ENCODE measurements at places on chromosomes 2 and 18.

DNA sequence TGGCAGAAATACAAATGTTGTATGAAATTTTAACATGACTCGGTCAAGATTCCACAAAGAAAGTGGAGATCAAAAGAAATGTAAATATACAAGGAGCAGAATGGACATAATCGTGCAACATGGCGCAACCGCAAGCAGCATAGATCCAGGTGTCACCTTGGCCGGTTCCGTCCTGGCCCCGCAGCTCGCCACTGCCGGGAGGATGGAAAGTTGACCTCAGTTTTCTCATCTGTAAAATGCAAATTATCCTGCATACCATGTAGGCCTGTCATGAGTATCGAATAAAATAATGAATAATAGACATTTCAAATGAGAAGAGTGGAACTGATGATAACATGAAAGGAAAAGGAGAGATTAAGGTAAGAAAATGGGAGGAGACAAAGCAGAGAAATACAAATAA is 427.3 kb upstream of the SMIM21 start:
- DNase-seq: no peak

DNA sequence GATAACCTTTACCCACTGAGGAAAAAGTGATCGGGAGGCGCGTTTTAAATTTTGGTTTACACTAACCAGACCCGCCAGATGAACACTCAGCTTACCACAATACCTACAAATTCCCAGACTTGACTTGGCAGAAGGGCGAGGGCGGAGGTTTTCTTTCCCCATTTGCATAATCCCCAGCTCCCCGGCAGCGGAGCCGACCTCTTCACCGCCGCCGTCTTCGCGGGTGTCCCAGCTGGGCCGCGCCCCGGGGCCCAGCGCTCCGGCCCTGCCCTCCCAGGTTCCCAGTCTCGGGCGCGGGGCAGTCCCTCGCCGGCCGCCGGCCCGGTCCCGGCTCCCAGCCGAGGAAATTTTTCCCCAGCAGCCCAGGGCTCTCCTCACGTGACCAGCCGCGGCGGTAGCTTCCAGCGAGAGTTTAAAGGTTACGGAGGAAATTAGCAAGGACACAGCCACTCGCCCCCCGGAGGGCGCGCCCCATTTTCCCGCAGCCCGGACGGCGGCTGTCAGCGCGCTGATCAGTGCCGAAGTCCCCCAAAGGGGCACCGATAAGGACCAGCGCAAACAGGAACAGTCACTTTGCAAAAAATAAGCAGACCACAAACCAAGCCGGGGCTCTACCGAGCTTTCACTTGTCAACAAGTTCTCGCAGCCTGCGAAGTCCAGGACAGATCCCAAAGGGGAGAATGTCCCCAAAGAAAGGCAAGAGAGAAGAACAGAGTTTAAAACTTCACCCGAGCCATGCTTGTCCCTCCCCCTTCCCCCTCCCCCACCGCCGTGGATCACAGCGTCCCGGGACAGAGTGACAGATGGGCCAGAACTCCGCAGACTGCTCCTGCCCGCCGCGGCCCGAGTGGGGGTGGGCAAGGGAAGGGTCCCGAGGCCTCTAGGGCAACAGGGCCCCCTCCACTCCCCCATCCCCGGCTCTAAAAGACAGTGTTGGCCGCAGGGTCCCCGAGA is 1.3 kb upstream of the PRKCE start:
- peak; percentile 84 for DNase-seq

DNA sequence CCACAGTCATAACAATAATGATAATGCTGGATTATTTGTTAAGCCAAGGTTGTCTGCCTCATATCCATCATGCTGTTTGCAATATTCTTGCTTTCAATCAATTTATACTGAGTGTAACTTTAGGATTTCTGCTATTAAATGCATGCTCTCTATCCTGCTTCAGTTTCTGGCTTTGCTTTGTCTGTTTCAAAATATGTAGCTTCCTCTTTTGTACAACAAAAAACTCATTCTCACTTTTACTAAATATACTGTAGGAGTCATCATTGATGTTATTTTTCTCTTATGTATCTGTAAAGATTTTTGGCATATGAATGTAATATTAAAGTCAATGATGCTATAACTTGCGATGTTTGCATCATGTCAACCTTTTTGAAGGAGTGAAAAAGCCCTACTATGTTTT is 149.3 kb downstream of the GPD2 start:
- no peak for DNase-seq

DNA sequence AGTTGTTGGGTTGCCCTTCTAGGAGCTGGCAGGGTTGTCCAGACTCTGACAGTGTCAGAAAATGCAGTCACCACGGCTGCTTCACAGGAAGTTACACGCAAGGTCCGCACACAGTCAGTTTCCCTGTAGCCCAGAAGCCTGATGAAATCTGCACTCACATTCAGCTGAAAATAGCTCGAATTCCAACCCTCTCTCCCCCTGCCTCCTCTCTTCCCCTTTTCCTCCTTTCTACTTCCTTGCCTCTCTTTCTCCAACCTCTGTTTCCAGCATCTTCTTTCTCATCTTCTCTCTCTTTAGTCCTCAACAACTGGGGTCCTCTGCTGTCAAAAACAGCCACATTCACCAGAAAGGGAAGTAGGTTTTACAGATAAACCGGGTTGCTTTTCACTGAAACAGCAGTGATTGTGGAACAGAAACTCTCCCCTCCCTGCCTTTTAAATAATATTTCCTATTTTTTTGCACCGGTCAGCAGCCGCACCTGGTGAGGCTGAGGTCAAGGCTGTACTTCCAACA is 69.3 kb downstream of the BCL11A start:
- DNase-seq: peak; percentile 82

DNA sequence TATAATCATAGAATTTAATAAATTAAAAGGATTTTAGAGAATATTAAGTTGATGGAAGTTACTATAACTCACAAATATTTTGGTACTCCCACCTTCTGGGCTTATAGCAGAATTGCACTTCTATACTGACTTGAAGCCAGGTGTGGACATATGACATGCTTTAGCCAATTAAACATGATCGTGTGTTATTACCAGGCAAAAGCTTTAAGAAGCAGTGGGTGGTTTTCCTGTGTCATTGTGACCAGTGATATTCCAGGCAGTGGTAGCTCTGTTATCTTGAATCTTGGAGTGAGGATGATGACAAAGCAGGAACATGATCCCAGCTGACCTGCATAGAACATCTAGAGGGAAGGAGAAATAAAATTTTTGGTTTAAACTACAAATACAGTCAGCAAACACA is 370.9 kb upstream of the ZEB2 start:
- DNase-seq: peak; percentile 36

DNA sequence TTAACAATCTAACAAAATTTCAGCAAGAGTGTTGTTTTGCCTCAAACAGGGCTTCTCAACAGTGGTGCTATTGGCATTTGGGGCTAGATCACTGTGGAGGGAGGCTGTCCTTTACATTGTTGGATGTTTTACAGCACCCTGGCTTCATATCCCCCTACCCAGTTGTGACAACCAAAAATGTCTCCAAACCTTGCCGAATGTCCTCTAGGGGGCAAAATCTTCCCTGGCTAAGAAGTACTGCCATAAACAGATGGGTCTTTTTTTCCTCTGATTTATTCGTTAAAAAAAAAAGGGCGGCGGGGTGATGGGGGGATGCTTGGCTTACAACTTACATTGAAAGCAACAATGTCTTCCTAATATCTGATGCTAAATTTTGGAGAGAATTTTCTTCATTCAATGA is 207.6 kb upstream of the CCDC150 start:
- peak; percentile 38 for DNase-seq

- DNase-seq: no peak
Measured at GRCh38 chr18:14025306-14025940, 106.8 kb downstream of the ZNF519 start.

DNA sequence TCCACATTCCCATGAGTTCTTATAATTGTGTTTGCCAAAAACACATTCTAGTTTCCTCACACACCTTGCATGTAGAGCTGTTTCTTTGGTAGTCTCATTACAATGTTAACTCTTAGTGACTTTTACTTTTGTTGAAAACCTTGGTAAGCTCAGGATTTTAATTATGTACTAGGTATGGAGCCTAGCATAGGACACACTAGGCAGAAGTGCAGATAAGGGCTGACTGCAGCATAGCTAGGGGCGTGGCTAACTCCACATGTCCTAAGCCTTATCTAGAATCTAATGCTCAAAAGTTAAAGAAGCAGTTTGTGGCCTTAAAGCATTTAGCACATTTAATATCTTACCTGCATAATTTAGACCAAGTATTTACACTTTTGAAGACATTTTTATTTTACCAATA is 153.7 kb upstream of the FBXO11 start:
- DNase-seq: no peak

DNA sequence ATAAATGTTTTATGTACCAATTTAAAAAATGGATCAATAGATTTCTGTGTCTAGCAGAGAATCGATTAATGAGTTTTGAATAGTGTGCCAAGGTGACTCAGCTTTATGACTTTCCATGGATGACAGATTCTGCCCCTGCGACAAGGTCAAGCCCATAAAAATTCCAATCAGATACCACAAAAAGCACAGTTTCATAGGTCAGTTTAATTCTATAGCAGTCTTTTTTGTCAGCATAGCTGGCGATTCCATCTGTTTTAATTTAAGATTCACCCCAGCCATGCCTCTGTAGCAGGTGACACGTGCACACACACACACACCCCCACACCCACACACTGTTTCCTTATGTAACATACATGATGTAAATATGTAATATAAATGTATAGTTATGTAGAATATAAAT is 28.9 kb downstream of the RAB31 start:
- no peak for DNase-seq

DNA sequence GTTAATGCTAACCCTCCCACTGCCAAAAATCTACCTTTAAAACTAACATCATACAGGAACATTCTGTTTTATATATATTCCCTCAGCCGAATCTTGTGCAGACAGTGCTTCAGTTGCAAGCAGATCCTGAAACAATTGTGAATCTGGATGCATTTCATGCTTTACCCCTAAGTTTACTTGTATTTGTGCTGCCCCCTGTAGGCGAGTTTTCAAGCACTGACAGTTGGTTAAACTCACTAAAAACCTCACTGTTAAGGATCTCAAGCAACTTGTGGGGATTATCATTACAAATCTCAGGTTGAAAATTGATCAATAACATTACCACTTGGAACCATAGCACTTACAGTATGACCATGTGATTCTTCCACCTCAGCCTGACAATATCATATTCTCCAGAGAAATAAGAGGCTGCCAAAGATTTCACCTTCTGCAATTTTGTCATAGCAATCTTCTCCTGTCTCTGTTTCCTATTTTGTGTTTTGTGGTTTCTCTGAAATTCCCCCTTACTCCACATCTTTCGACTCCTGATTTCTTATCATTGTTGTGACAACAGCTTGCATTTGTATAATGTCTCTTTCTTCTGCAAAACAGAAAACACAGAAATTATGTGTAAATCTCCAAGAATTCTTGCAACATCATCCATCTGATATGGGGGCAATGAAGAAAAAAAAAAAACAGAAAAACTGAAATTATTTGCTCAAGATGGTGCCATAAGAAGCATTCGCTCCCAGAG is 354.6 kb upstream of the SETBP1 start:
- peak; percentile 78 for DNase-seq

- no peak for DNase-seq
Measured at GRCh38 chr2:62589691-62590356, 83.8 kb upstream of the TMEM17 start.

- DNase-seq: no peak
Measured at GRCh38 chr2:184006998-184007397, 591.3 kb upstream of the ZNF804A start.

DNA sequence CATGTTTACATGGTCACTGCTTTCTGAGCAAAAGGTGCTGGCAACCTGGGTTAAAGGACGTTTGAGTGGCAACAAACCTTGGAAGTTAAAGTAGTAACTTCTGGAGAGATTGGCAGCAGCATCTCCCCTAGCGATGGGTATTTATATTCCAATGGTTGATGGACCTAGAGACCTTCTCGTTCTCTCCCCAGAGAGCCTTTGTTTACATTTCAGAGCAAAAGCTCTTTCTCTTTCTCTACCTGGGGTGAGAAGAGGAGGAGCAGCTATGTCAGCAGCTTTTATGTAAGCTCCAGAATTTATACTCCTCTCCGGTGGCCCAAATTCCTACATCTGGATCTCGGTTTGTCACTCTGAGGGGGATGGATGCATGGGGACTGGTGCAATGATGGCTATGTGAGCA is 213.7 kb upstream of the ARL4C start:
- no peak for DNase-seq

DNA sequence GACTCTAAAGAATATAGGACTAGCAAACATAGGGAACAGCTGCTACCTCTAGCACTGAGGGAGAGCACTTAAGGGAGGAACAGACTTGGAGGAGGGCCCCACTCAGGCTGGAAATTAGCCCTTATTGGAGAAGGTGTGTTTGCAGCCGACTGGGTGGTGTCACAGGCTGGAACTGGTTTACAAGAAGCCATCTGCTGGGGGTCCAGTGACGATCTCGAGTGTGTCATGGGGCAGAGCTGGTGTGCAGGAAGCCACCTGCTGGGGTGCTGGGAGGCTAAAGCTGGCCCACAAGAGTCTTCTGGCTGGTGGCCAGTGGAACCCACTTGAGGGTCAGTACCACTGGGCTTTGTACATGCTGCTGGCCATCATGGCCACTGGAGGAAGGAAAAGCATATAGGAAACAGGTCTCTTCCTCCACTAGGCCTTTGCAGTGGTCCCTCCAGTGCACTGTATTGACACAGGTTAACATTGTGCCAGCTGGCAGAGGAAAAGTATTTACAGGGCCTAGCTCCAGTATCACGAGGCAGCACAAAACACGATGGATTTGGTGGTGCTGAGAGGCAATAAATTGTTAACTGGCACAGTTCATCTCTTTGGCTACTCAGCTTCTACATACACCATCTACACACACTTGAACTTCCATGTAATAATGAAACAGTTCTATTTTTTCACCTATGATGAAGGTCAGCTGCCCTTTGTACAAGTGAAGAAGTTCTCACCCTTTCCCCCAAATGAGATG is 43.6 kb downstream of the MAP3K20 start:
- DNase-seq: no peak

GRCh38 chr2:84115173-84115857 is 343.8 kb downstream of the SUCLG1 start:
- no peak for DNase-seq

GRCh38 chr2:70831861-70832260 is 3.8 kb downstream of the CD207 start:
- no peak for DNase-seq

GRCh38 chr2:215670396-215670795 is 234.5 kb upstream of the FN1 start:
- DNase-seq: no peak

- no peak for DNase-seq
Measured at GRCh38 chr2:228181098-228182019, at the start of gene SPHKAP. Gene SPHKAP, minus strand, starts transcription at chr2:228181687. Its CDS starts 89 bp downstream, at chr2:228181598.

GRCh38 chr2:165863810-165864261 is 69.8 kb upstream of the GALNT3 start:
- no peak for DNase-seq

DNA sequence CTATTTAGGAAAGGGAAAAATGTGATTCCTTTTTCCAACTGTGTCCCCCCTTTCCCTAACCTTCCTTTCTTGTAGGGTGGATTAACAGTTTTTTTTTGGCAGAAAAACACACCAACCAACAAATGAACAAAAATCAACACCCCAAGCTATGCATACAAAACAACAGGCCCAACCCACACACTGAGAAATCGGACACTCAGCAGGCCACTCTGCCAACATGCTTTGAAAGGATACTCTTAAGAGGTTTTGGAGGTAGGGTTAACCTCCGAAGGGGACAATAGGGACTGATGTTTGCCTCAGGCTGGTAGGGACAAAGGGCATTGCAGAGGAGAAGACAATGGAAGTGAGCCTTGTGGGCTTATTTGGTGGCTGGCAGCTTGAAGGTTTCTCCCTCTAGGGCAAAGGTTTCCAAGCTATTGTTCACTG is 33.1 kb upstream of the POLE4 start:
- no peak for DNase-seq
